Upper lobe of right lung (tissue), 1 donor: ENCODE measurements at places on chromosomes 2 and 18. TPM values are rescaled to one million over a fixed set of nuclear protein-coding genes. Genes with fewer than 3 reads are reported as not detected.

DNA sequence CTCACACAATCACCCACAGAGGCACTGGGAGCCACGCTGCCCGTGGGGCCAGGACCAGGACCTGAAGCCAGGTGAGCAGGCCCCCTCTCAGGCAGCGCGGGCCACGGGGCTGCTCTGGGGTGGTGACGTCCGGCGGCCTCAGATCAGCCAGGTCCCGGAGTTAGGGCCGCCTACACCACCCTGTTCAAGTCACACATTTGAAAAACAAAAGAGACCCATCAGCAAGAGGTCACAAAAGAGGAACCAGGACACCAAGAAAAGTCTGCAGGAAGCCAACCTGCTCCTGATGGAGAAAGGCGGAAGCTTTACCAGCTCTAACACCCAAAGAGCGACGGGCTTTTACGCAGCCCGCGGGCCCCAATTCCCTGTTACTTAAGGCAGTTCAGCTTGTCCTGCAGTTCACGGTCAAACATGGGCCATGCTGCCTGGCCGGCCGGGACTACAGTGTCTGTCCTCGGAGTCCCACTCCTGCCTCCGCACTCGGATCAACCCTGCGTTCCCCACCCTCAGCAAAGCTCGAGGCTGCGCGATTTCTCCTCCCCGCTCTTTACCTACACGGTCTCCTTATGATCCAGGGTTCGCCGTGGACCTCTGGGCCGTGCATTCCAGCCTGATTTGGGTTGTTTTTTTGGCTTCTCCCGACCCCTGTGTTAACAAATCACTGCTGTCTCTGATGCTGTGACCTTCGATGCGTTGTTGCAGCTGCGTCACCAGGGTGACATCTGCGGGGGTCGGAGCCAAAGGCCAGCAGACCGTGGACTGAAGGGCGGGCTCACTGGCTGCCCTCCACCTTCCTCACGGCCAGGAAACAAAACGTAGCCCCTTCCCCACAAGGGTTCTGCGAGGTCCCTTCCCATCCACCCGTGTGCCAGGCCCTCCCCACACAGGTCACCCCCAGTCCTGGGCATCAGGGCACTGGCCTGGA lies 31.0 kb downstream of the SNORC start:
- H3K4me1 ChIP-seq = no peaks in the 10 kb centered on the region
- no peaks in the 10 kb centered on the region for H3K36me3 ChIP-seq
- peaks cover 13% of the 10 kb centered on the region for H3K27me3 ChIP-seq
- no peak overlapping the region for H3K27ac ChIP-seq
- no peak overlapping the region for H3K4me3 ChIP-seq

- no peak for DNase-seq
- no peaks in the 10 kb centered on the region for H3K36me3 ChIP-seq
- no peak overlapping the region for H3K27ac ChIP-seq
- H3K27me3 ChIP-seq = no peaks in the 10 kb centered on the region
- no peak overlapping the region for H3K4me3 ChIP-seq
Observed at GRCh38 chr2:181858600-181858999, 32.9 kb upstream of the ITPRID2 start.

DNA sequence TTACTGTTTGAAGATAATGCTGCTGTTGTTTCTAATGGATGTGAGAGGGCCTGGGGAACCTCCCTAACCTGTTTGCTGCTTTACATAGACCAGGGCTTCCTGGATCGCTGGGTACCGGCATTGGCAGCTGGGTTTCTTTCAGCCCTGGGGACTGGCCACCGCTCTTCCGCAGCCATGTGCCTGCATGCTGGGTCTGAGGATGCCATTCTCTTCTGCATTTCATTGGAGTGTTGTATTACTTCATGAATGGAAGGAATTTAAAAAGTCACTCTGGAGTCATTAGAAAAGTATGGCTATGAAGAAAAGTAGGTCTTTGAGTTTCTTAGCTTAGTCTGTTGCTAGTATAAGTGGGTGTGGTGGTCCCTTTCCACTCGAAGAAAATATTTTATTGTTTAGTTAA lies 107.3 kb upstream of the MGAT5 start:
- no peak for DNase-seq
- H3K27me3 ChIP-seq = no peaks in the 10 kb centered on the region
- no peak overlapping the region for H3K4me3 ChIP-seq
- H3K27ac ChIP-seq = no peak overlapping the region

GRCh38 chr2:223786943-223787342 lies 50.4 kb downstream of the AP1S3 start:
- H3K4me3 ChIP-seq = no peak overlapping the region
- no peak overlapping the region for H3K27ac ChIP-seq
- no peak for DNase-seq

- no peak for DNase-seq
- no peaks in the 10 kb centered on the region for H3K36me3 ChIP-seq
- no peak overlapping the region for H3K4me3 ChIP-seq
- H3K27ac ChIP-seq = no peak overlapping the region
- H3K27me3 ChIP-seq = no peaks in the 10 kb centered on the region
- H3K4me1 ChIP-seq = no peaks in the 10 kb centered on the region
Observed at GRCh38 chr2:181972431-181973170, 13.1 kb upstream of the PPP1R1C start.

GRCh38 chr2:84515788-84516187 lies 510 bp upstream of the DNAH6 start:
- H3K27ac ChIP-seq = peak overlapping the region; percentile 26
- H3K4me1 ChIP-seq = no peaks in the 10 kb centered on the region
- no peaks in the 10 kb centered on the region for H3K36me3 ChIP-seq
- peak overlapping the region; percentile 49 for H3K4me3 ChIP-seq

- no peak for DNase-seq
- no peaks in the 10 kb centered on the region for H3K4me1 ChIP-seq
- no peaks in the 10 kb centered on the region for H3K36me3 ChIP-seq
- no peaks in the 10 kb centered on the region for H3K27me3 ChIP-seq
Observed at GRCh38 chr2:51990684-51991083, 958.8 kb upstream of the NRXN1 start.

- no peaks in the 10 kb centered on the region for H3K36me3 ChIP-seq
- peaks cover 16% of the 10 kb centered on the region for H3K4me1 ChIP-seq
- no peak for DNase-seq
- H3K27me3 ChIP-seq = no peaks in the 10 kb centered on the region
- no peak overlapping the region for H3K4me3 ChIP-seq
- H3K27ac ChIP-seq = no peak overlapping the region
Observed at GRCh38 chr2:37897511-37897910, 27.6 kb upstream of the RMDN2 start.

- peaks cover 3% of the 10 kb centered on the region for H3K4me1 ChIP-seq
- H3K27ac ChIP-seq = no peak overlapping the region
- H3K36me3 ChIP-seq = no peaks in the 10 kb centered on the region
Observed at GRCh38 chr2:218964041-218964771, 4.7 kb downstream of the CDK5R2 start.

- H3K4me3 ChIP-seq = no peak overlapping the region
- H3K27ac ChIP-seq = no peak overlapping the region
- no peaks in the 10 kb centered on the region for H3K36me3 ChIP-seq
- no peak for DNase-seq
Observed at GRCh38 chr2:29615183-29615582, 306.2 kb downstream of the ALK start.

GRCh38 chr2:23145460-23145859 lies 239.5 kb upstream of the KLHL29 start:
- H3K4me1 ChIP-seq = no peaks in the 10 kb centered on the region
- no peaks in the 10 kb centered on the region for H3K36me3 ChIP-seq
- no peak overlapping the region for H3K27ac ChIP-seq
- no peak for DNase-seq

DNA sequence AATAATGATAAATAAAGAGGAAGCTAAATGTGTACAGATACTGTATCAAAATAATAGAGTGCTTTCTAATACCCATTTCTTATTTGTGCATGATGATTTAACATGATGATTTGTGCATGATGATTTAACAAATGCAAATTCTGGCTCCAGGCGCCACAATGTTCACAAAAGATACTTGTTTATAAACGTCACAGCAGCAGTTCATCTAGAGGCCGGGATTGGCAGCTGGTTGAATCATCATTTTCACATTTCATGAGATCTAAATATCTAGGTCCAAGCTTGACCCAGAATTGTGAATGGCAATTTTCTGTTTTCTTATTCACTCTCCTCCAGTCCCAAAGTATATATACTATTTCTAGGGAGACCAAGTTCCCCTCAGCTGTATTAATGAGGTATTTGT lies 322.0 kb downstream of the SUCLG1 start:
- H3K36me3 ChIP-seq = no peaks in the 10 kb centered on the region
- H3K27me3 ChIP-seq = no peaks in the 10 kb centered on the region
- no peaks in the 10 kb centered on the region for H3K4me1 ChIP-seq
- no peak for DNase-seq

LINC00305 gene
- not detected for total RNA-seq

DNA sequence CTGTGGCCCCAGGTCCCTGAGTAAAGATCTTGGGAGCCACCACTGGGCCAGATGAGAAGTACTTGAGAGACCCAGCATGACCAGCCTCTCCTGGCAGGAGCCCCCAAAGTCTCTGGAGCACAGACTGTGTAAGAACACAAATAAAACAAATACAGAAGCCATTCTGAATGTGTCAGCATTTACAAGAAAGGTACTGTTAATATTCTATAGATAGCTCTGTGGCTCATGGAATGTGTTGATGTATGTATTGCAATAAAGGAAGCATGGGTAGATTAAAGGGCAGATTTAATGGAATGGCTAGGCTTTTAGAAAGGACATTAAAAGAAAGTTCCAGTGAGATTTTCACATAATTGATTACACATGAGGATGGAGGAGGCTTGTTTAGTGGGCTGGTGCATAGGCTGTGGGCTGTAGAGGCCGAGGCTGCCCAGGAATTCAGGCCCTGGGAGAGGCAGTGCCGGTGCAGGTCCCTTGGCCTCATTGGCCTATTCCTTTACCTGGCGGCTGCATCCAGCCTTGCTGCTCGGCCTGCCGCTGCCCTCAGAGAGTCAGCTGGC lies 127.7 kb upstream of the DLX2 start:
- peaks cover 14% of the 10 kb centered on the region for H3K27me3 ChIP-seq
- H3K4me1 ChIP-seq = peaks cover 12% of the 10 kb centered on the region
- H3K27ac ChIP-seq = no peak overlapping the region
- no peak overlapping the region for H3K4me3 ChIP-seq

XDH gene
- 0.41 TPM for total RNA-seq

- DNase-seq = no peak
- H3K4me1 ChIP-seq = no peaks in the 10 kb centered on the region
- no peak overlapping the region for H3K27ac ChIP-seq
- no peak overlapping the region for H3K4me3 ChIP-seq
Observed at GRCh38 chr2:209977386-209978239, 24.8 kb upstream of the RPE start.

DNA sequence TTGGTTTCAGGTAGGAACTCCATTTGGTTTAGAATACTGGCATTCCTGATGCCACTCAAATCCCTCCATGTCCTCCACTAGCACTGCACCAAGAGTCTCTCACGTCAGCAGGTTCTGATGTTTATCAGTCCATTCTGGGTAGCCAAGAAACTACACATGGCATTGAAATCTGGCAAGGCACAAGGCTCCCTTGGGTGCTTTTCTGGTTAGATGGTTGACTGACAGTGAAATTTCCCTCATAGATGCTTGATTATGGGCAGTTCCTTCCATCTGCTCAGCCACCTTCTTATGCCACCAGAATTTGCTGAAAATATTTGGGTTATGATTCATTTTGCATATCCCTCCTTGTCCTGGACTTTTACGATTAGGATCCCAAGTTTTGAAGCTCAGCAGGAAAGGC lies 32.6 kb downstream of the EDAR start:
- H3K27ac ChIP-seq = no peak overlapping the region
- no peaks in the 10 kb centered on the region for H3K4me1 ChIP-seq
- no peaks in the 10 kb centered on the region for H3K36me3 ChIP-seq
- H3K4me3 ChIP-seq = no peak overlapping the region

PJVK gene
- total RNA-seq = 2.3 TPM

LOXHD1 gene
- 2.7 TPM for total RNA-seq

- H3K4me1 ChIP-seq = no peaks in the 10 kb centered on the region
- H3K4me3 ChIP-seq = no peak overlapping the region
- no peak for DNase-seq
Observed at GRCh38 chr2:95234286-95234785, 27.0 kb downstream of the ZNF892 start.

XIRP2 gene
- 0.14 TPM for total RNA-seq

SALL3 gene
- total RNA-seq = not detected

DNA sequence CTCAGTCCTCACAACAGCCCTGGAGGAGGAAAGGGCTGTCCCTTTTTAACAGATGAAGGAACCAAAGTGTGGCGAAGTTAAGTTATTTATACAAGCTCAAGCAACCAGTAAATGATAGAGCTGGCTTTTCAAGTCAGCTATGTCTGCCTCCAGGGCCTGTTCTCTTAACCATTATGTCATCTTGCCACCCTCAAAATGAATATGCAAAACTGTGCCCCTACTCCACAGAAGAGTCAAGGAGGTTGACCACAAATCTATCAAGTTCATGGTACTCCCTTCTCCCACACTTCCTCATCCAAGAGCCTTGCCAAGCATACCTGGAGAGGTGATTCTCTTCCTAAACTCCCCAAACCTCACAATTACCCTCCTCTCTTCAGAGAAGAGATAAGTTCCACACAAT lies 37.3 kb upstream of the CREB1 start:
- H3K4me3 ChIP-seq = no peak overlapping the region
- no peaks in the 10 kb centered on the region for H3K27me3 ChIP-seq
- DNase-seq = no peak
- no peaks in the 10 kb centered on the region for H3K4me1 ChIP-seq
- no peak overlapping the region for H3K27ac ChIP-seq

DNA sequence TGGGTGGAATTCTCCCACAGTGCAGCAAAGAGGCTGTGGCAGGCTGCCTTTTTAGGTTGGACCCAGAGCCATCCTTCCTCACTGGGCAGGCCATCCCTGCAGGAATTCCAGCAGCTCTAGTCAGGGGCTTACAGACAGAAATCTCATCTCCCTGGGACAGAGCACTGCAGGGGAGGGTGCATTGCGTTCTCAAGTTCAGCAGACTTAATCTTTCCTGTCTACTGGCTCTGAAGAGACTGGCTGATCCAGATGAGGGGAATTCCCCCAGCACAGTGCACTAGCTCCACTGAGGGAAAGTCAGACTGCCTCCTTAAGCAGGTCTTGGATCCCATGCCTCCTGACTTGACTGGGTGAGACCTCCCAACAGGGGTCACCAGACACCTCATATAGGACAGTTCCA lies 899.7 kb upstream of the VRK2 start:
- H3K4me1 ChIP-seq = no peaks in the 10 kb centered on the region
- no peak overlapping the region for H3K4me3 ChIP-seq
- H3K36me3 ChIP-seq = no peaks in the 10 kb centered on the region
- no peak for DNase-seq
- H3K27ac ChIP-seq = no peak overlapping the region
- no peaks in the 10 kb centered on the region for H3K27me3 ChIP-seq

DNA sequence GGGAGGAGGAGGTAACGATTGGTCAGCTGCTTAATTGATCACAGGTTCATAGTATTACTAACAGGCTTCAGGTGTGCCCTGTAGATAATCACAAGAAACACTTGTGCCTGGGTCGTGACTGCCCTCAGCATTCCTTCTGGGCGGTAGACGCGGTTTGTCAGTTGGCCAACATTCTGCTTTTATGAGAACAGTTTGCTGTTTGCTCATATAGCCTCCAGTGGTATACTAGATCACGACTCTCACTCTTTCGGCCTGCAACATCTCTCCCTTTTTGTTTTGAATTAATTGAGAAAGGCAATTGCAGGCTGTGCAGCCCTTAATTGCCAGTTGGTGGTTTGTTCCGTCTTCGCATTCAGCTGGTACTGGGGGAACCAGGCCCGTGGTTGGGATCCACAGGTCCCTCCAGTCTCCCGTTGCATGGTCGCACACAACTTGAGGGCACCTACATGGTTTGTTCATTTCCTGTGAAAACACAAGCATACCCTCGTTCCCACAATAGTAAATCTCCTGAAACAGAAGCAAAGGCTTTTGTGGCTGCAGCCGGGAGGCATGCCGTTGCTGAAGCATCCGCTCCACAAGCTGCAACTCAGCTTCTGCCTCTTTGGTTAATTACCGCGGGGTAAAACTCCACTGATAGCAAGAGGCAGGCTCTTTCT lies 30.3 kb upstream of the GPR17 start:
- DNase-seq = no peak
- no peak overlapping the region for H3K27ac ChIP-seq
- H3K4me3 ChIP-seq = no peak overlapping the region
- no peaks in the 10 kb centered on the region for H3K36me3 ChIP-seq
